ENCODE measurements at places on chromosomes 5 and 9.
A peak's percentile ranks its signal among the peaks of the same experiment; 100 is the strongest.

DNA sequence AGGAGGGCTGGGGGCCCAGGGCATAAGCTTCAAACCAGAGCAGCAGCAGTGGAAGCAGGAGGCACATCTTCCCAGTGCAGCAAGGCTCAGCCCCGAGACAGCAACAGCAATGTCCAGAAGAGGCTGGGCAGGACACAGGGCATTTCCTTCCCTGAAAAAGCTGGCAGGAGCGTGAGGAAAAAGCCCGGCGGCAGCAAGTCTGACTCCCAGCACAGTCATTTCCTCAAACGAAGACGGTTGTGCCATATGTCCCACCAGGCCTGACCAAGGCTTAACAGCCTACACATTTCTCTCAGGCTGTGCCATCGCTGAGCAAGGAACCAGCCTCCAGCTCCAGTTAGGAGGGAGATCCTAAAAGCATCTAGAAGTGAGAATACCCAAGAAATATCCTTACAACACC, 74.5 kb downstream of the APTX start:
- DNase-seq: no peak

- peak; percentile 24 for DNase-seq
These were observed 1.3 kb downstream of the GADD45G start for GRCh38 chr9:89606049-89606623.

DNA sequence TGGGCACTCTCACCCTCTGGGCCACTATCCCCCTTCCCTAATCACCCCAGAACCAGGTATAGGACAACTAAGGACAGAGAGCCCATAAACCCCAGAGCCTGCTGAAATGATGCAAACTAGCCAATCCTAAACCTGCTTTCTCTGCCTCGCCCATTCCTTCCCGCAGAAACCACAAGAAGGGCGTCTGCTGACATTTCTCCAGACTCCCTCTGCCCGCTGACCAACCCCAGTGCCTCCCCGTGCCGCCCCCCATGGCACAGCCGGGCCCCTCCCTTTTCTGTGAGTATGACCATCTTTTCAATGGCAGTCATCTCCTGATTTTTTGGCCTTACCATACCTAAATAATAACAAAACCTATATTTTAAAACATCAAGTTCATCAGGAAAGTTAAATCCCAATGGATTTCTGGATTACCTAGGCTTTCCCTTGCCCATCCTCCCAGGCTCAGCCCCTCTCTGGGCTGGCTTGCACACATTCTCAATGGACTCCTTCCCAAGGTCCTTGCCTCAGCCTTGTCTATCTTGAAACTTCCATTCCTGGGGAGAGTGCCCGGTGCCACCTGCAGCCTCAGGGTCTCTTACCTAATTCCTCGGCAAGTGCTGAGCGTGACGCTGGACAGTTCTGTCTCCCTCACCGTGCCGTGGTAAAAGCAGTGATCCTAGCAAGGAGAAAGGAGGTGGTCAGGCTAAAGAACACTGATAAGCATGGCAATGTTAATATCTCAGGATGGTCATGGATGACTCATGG, 45.2 kb downstream of the ADAM19 start:
- DNase-seq: no peak

DNA sequence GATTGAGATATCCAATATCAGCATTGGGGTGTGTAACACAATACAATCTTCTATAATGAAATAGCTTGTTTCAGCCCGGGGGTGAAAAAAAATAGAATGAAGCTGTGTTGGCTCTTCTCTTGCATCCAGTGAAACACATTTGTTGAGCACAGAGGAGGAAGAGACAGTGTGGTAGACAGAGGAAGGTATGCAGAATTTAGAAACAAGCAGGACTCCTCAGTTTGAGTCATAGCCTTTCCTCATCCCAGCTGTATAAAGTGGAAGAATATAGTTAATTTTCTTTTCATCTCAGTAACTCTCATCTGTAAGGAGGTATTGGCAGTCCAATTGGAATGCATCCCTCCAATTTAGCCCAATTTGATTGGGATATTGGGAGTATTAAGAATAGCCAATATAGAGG, 302.2 kb upstream of the VLDLR start:
- no peak for DNase-seq

DNA sequence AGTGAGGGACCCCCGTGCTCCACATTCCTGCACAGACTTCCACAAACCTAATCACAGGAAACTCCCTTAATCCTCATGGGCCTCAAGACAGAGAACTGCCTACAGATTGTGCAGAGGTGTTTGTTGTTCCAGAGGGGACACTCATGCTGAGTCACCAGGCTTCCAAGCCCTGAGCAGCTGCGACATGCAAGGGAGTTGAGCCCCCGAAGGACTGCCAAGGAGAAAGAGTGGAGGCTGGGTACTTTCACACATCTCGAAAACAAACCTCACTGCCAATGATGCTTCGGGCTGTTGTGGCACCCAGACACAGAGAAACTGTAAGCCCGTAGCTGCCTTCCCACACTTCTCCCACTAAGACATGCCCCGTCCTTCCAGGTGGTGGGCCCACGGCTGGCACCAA, 480.8 kb downstream of the CDH12 start:
- peak; percentile 16 for DNase-seq

GRCh38 chr5:84257061-84257460, 127.6 kb downstream of the EDIL3 start:
- DNase-seq: no peak

DNA sequence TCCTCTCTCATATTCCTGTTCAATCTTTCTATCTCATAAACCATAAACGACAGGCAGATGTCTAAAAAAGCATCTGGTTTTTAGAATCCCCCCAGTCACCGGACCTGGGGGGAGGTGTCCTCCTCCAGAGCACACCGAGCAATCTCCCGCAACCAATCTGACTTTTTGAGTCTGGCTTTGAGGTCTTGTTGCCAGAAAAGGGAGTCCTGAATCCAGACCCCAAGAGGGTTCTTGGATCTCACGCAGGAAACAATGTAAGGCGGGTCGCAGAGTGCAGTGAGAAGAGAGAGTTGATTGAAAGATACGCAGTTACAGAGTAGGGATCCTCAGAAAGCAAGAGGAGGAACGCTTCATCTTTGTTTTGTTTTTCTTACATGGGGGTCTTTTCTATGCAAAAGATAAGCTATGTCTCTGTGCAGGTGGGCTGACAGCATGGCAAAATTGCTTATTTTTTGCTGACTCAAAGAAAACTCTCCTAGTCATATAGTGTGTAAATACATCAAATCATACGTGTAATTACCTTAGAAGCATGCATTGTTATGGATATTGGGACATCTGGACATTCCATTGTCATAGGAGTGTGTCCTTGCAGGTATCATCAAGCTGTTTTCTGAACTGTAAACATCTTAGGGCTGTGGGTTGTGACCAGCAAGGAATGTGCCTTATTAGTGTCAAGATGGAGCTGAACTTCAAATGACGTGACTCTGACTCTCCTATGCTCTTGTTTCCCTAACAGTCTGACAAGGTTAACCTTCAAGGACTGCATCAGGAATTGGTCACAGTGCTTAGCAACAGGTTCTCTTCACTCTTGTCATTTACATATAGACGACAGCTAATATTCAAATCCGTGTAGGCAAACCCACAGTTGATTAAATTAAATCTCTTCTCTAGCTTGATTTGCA, 159.3 kb upstream of the DAPK1 start:
- no peak for DNase-seq

GRCh38 chr5:143886651-143887638, 75.0 kb downstream of the HMHB1 start:
- peak; percentile 41 for DNase-seq

Measured in fibroblast of the conjunctiva (primary cell).